EH (cell line): ENCODE measurements at places on chromosomes 2 and 18.
A peak's percentile ranks its signal among the peaks of the same experiment; 100 is the strongest.

DNA sequence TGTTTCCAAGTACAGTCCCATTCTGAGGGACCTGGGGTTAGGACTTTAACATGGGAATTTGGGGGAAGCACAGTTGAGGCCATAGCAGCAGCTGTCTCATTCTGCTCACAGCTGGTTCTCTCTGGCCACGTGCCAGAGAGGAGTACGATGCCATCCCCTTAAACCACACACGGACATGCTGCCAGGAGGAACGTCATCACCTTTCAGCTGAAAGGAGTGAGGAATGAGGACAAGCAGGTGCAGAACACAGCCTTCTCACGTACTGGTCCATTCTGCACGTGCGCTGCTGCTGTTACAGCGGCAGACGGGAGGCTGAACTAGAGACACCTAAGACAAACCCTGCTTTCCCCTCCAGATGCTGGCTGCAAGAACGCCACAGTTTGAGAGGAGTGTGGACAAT lies 33.5 kb downstream of the ODC1 start:
- no peak for DNase-seq

DNA sequence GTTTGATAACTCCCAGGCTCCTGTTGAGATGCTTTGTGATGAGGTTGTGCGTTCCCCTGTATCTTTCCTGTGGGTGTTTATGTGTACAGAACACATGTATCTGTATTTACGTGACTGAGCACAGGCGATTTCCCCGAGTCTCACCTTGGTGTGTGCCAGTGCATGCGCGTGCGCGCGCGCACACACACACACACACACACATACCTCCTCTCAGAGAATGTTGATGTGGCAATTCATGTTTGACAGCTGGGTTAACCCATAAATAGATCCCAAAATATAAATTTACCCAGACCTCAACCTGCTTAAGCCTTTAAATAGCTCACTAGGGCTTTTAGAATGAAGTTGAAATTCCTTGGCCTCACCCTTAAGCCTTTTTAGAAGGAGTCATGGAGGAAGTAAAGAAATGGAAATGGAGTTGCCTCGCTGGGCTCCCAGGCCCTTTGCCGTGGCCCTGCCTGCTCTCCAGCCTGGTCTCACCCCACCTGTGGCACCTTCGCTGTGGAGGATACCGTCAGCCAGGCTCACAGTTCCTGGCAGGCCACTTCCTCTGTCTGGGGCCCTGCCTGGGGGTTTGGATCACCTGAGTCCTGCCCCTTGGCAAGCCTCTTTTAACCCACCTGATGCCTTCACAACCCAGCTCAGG lies 20.3 kb downstream of the AGAP1 start:
- DNase-seq, result no peak

DNA sequence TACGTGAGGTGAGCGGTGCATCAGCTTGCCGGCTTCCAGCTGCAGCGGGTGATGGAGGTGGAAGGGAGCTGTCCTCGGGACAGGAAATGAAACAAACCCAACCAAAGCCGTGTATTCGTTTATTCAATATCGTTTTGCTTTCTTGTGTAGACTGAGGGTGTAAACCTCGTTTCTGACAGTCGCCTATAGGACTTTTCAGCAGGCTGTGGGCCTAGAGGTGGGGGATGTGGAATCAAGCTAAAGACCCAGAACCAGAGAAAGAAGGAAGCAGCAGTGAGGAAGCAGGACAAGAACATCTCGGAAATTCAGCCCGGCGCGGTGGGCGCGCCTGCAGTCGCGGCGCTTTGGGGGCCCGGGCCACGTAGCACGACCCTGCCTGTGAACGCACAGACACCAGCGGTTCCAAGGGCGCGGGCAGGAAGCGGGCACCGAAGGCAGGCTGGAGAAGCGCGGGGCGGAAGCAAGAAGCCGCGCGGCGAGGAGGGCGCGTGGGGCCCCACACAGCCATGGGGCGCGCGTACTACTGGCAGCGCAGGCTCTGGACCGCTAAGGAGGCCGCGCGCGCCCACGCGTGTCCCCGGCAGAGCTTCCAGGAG lies 755 bp upstream of the ATP9B start:
- peak; percentile 9 for DNase-seq

- DNase-seq, result no peak
Measured at GRCh38 chr2:8709611-8710010, 27.8 kb downstream of the ID2 start.

DNA sequence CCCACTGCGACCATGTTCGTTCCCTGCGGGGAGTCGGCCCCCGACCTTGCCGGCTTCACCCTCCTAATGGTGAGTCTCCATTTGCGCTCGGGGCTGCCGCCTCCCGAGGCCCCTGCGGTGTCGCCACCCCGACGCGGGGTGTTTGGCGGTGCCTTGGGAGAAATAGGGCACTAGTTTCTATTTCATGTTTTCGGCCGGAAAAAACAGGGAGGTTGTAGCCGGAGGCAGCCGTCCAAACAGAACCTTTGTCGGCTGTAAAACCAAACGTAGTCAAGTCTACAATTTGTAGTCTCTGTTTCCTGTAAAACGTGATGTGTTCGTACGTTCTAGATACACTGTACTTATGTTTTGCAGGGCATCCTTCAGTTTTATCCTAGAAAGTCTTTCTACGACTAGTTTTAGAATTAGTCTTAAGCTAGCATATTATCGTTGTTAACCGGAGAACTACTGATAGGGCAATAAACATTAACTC lies 290 bp downstream of the PSMG2 start:
- no peak for DNase-seq

GRCh38 chr2:134217351-134217750 lies 36.5 kb upstream of the MGAT5 start:
- DNase-seq, result no peak

DNA sequence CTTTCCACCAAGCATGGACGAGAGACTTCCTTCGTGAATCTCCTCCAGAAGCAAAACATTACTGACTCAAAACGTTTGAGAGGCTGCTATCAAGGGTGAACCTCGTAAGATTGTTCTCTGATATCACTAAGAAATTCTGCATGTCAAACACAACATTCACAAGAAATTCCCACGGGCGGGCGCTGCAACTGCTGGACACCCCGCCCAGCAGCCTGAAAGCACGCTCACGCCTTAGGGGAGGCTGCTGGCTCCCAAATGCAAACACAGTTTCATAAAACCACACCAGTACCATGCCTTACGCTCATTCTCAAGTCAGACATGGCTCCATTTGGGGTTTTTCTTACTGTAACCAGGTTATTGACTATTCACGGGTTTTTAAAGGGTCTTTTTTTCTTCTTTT lies 39.0 kb downstream of the MBP start:
- no peak for DNase-seq
